ENCODE measurements at places on chromosomes 5 and 9. TPM values are rescaled to one million over a fixed set of nuclear protein-coding genes. Genes with fewer than 3 reads are reported as not detected.

DNA sequence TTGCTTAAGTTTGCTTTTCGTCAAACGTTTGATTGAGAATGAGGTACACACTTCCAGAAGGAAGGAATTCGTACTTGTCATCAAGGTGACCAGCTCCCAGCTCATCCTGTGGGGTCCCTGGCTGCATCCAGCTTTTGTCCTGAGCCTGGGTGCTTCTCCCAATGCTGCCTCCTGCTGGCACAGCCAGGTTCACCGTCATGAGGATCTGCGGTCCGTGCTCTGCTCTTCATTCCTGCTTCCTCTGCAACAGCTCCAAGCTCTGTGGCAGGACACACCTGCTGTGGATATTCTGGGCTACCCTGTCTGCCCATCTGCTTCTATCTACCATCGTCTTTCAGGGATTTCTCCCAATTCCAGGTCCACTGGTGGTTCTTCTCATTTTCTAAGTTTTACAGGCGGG, 13.3 kb upstream of the UBE2QL1 start:
- DNase-seq = no peak

The GABRA1 gene
- total RNA-seq = not detected

The SOX30 gene
- 0.11 TPM for total RNA-seq

- no peak for DNase-seq
These were observed 5.8 kb upstream of the PLPP1 start for GRCh38 chr5:55540525-55540924.

DNA sequence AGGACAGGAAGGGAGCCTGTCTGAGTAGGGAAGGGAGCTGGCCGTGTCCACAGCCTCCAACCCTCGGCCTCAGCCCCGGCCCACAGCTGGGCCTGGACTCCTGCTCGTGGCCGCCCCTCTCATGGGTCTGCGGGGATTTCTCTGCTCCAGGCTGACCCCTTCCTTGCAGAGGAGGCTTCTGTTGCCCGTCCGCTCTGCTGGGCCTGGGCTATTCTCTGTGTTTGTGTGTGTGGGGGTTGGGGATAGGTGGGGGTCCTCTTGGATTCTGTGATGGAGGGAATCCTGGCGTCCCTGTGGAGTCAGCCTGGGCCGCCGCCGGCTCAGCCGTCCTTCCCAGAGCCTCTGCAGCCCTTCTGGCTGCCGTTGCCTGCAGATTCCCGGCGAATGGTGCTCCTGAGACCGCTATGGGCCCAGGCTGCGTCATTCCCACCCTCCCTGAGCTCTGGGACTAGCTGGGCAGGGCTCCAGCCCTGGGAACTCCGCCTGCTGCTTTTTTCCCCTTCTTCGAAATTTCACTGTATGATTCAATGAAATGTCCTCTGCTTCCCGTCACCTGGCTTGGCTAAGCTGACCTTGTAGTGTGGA, 64.2 kb downstream of the FGF18 start:
- DNase-seq = no peak

DNA sequence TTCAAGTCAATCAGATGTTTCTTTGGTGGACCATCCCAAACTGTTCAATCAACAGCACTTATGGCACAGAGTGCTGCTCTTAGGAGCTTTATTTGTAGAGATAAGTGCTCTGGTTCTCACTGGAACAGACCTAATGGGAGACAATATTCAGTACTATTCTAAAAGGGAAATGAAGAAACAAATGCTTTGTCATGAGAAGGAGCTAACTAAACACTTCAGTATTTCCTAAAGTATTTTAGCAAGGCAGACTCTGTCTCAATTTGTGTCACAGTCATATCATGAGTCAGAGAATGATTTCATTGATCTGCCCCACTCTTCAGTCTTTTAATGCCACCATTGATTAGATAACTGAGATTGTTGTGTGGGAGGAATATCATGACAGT, 175.3 kb downstream of the SLF1 start:
- DNase-seq = no peak

The DPM2 gene
- total RNA-seq = 55.7 TPM

- no peak for DNase-seq
These were observed 173.4 kb downstream of the ROR2 start for GRCh38 chr9:91776409-91777291.

GRCh38 chr5:58827463-58827862, 244.6 kb downstream of the RAB3C start:
- no peak for DNase-seq

DNA sequence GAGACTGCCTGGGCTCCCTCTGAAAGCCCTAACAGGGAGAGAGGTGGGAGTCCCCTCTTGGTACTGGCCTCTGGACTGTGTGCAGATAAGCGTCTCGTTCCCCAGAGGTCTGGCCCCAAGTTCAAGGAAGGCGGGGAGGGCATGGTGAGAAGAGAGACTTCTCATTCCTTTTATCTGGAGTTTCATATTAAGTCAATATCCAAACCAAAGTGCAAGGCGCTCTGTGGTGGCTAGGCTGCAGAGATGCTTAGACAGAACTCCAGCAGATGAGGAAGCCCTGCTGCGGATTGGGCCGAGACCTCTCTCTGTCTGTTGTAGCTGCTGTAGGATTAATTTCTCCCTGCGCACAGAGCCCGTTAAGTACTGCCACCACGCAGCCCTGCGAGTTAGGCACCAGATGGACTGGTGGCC, 16.0 kb downstream of the MVB12B start:
- no peak for DNase-seq

DNA sequence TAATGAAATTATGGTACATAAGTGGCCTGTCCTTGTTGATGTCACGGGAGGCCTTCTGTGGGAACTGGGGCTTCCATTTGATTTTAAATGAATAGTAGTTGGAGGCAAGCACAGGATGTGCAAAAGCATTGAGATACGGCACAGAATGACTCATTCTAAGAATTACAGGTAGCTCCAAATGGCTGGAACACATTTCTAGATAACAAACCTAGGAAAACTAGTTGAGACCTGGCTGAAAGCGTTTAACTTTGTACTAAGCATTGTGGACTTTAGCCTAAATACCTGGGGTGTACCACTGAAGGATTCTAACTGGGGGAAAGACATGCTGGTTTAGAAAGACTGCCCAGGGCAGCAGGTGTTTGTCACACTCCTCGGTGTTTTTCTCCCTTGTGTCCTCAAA, 9.4 kb downstream of the SKP2 start:
- DNase-seq = no peak

All from activated T-helper 2 cell treated with anti-CD3 and anti-CD28 coated beads, Interferon-gamma antibody, Interleukin-2, Interleukin-4, amounts not matched to agents 10 μg/mL and 5 μg/mL and 100 μg/mL, durations not matched to agents 14 hours and 24 hours and 36 hours (primary cell).